T-helper 2 cell (primary cell): ENCODE measurements at places on chromosomes 4 and X.

DNA sequence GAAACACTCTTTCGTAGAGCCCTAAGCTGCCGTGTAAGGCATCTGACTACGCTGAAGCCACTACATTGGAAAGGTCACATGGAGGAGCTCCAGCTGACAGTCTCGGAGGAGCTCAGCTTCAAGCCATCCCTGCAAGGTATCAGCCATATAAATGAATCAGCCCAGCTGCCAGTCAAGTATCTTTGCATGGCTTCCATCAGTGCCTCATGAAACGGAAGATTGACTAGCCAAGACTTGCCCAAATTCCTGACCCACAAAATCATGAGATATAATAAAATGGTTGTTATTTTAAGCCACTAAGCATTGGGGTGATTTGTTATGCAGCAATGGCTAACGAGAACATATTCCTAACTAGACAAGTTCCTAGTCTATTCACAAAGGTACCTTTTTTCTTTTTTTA is 104.1 kb upstream of the SCOC start:
- DNase-seq = no peak

DNA sequence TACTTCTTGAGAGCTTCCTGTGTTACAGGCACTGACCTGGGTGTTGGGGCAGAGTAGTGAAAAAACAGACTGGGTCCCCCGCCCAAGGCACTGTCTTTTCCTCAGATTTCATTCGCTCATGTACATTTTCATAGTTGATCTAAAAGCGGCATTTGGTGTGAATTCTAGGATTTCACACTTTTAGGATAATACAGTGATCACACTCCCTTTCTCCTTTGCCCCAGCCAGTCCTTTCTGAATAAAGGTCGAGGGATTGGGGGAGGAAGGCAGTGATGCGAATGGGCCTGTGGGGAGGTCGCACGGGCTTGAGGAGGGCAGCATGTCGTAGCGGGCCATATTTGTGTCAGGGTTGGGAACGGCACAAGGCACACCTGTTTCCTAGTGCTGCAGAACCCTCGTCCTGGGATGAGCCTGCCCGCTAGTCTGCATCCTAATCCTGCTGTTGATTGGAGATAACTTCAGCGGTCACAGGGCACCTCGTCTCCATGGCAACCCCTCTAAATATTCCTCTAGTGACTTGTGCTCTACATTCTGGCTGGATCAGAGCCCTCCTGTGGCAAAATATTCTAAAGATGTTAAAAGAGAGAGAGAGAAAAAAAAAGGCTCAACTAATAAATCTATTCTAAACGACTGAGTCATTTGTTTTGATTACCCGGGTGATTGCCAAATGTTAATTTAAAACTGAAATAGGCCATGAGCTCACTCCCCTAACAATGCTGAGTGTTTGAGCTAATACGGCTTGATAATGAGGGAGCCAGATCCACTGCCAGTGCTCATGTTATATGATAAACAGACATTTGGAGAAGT is 21.8 kb downstream of the FHL1 start:
- no peak for DNase-seq

DNA sequence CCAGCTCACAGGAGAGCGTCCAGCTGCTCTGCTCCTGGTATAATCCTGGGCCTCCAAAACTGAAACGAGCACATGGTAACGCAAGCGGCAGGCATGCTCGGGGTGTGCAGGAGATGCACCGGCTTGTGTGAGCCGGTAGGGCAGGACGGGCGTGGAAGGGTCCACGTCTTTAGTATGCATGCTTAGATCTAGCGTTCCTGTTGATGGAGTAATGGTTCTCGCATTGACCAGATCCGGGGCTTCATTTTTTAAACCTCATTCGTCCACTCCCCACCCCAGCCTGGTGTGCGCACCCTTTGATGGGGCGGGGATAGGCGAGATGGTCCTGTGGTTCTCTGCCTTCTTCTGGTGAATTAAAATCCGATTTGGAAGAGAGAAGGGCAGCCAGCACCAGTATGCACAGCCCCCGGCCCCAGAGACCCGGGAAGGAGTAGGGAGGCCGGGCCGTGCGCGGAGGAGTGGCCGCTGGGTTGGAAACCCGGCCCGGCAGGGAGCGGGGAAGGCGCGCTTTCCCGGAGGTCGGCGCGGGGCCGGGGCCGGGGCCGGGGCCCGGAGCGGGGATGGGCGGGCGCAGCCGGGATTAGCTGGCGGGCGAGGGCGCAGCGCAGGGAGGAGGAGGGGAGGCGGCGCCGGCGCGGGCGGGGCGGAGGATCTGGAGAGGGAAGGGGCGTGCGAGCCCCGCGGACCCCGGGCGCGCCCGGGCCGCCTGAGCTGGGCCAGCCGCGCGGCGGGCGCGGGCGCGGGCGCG is 39.9 kb downstream of the FAM149A start:
- DNase-seq = no peak

- no peak for DNase-seq
These were observed 70.7 kb upstream of the TAPT1 start for GRCh38 chr4:16297003-16297402.

- no peak for DNase-seq
These were observed 26.0 kb upstream of the ANXA3 start for GRCh38 chr4:78525559-78525958.

DNA sequence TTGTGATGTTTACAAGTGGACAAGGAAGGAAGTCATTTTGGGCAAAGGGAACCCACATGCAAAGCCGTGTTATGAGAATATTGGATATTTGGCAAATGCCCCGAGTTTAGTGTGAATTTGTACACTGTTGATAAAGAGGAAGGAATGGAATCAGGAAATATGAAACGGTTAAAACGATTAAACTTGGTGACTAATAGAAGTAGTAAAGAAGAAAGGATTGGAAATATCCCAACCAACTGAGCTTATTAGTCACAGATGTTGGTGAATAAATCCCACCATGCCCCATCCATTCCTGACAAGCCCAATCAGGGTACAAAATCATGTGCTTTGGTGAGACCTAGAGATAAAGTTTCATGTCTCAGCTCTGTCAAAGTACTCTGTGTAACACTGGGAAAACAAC is 22.0 kb downstream of the ARHGAP24 start:
- no peak for DNase-seq

DNA sequence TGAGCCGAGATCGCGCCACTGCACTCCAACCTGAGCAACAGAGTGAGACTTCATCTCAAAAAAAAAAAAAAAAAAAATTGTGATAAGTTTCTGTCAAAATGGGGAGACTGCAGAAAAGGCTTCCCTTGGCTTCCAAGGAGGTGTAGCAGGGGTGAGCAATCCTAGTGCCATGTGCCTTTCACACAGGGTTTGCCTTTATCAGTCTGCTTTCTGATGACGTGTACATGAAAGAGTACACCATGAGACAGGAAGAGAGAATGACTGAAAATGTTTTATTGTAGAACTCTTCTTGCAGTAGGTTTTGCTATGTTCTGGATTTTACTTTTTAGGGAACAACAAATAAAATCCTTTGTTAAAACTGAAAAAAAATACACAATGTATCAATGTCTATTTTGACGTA is 23.4 kb upstream of the ZFP42 start:
- no peak for DNase-seq

GRCh38 chr4:61507091-61507490 is 307.0 kb downstream of the ADGRL3 start:
- DNase-seq = no peak

DNA sequence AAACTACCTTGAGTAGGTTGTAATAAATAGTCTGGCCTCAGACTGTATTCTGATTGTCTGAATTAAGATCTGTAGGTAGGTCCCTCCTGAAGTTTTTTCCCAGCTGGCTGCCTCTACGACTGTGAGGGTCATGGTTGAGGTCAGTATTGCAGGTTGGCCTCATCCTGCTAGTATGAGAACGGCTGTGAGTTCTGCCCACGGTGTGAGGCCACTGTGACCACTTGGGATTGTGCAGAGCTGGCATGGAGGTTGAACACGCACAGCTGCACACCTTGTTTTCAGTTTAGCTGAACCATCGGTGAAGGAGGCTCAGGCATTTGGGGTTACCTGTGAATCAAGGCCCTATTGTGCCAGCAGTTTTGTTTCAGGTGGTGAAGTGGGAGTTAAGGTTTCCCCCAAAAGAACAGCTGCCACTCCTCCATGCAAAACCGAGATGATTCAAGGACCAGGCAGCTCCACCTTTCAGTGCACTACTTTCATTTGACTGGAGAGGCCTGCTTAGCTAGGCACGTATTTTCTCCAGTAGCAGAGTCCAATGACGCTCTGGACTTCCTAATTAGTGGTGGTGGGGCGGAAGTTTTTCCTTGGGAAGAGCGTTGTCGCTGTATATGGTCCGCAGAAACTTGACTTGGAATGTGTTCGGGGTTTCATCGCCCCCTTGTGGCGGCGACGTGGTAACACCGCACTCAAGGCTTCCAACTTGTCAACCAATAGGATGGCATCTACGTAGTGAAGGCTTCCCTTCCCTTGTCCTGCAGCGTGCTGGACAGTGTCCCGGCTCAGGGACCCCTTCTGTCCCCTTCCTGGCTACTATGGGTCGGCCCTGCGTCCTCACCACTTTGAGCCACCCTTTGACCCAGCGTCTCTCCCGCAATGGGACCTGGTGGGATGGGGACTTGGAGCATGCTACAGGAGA is 13.8 kb downstream of the CMC4 start:
- peak; percentile 35 for DNase-seq

DNA sequence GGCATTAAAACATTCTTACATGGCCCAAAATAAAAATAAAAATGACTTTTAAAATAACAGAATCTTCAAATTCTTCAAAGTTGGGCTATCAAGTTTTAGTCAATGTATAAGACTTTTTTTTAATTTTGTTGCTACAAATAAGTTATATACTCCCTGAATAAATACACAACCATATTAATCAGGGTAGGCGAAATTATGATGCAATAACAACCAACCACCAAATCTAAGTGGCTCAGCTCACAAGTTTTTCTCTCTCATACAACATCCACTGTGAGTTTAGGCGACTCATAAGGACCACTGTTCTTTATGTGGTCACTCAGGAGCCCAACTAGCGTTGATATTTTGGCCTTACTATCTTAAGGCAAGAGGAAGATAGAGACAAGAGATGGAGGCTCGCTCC is 11.2 kb downstream of the NEUROG2 start:
- DNase-seq = no peak

DNA sequence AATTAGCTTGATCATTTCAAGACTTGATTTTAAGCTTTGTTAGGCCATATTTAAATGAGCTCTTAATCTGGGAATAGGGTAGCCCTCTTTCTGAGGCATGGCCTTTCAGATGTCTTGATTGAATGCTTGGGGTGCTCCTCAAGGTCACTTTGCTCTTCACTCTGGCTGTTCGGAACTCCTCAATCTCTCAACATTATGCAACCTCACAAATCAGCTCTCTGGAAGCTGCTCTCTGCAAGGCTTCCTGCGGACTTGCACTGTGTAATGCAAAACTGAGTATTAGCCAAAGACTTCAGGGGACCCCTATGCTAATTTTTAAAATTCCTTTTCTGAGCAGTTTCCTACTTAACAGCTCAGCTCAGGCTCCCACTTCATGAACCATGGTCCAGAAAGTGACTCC is 398.3 kb downstream of the PRDM5 start:
- no peak for DNase-seq

DNA sequence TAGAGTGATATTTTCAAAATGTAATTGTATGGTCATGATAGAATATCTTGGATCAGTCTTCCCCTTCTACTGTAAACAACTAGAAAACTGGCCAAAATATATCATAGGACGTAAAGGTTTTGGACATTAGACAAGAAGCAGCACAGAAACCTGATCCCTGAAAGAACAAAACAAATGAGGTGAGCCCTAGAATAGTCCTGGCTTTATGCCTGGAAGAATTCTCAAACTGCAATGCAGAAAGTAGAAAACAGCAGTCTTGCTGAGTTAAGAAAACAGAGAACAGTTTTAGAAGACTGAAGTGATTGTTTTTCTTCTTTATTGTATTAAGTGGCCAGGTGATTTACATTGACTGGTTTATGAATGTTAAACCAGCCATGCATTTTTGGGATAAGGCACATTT is 19.5 kb downstream of the NSUN7 start:
- no peak for DNase-seq

GRCh38 chrX:104284507-104284906 is 29.8 kb upstream of the ESX1 start:
- DNase-seq = no peak

DNA sequence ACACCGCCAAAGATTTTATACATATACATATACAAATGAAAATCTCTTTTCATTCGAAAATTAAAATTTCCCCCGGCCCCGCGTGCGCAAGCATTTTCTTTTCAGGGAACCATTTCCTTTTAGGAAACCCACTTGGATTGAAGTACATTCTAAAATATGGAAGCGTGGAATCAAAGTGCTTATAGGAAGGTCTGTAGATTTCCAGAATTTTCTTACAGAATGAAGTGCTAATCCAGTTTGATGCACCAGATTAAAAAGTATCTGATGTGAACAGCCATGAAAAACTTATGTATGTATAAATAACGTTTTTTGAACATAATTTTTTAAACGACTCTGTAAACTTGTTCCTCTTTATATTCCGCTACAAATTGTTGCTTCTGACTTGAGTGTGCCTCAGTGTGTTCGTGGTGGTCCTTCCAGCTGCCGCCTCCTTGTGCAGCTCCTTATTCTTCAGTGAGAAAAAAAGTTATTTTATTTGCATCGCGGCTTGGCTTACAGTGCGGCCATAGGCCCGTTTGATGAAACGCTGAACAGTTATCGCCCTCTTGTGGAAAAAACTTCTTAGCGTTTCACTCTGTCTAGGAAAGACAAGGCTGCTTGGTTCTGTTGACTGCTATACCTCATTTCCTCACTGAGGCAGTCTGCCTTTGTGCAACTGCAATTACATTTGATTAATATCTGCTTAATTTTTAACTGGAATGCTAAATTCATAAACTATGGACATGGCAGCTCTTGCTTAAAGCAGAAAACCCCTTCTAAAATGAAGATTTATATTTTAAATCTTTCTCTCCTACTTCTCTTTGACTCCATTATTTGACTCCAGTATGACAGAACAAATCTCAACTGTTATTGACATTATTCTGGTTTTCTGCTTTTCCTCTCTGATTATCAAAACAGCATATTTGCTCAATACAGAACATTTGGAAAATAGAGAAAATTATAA is 4.7 kb upstream of the NKX6-1 start:
- DNase-seq = no peak

DNA sequence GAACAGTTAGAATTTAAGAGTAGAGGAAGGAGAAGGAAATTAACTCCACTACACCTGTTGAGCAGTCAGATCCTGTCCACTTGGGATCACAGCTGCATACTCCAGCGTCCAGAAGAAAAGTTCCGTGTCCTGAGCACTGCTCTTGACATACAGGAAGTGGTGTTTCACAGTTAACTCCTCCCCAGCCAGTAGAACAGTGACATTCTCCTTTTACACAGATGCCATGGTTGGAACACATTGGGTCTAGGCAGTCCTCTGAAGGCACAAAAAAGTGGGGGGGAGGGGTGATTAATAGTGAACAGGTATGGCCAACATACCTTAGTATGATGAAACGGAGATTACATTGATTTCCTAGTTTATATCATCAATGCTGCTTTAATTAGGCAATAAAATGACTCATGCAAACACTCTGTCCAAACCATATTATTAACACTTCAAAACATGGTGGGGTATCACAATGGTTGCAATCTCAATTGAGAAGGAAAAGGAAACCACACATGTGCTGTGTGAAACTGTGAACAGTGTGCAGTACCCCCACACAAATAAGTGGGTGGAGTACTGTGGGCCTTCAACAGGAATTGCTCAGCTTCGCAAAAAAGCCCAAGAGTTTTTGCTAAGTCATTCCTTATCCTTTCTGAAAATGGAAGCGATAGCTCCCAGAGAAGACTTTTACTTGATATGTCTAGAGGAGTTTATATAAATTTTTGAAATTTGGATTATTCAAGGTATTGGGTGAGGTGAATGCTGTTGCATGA is 295.6 kb downstream of the SH2D1A start:
- DNase-seq = no peak

- DNase-seq = no peak
These were observed 21.7 kb upstream of the ATXN3L start for GRCh38 chrX:13341491-13342101.

- DNase-seq = no peak
These were observed 208.7 kb downstream of the PDGFC start for GRCh38 chr4:156762851-156763250.
